Peyer's patch (tissue), 4 donors: ENCODE measurements at places on chromosomes 2 and 18.

GRCh38 chr2:159155320-159155719, 131.2 kb downstream of the WDSUB1 start:
- H3K36me3 ChIP-seq, result no peaks in the 10 kb centered on the region
- peak; percentile 79 for DNase-seq
- peak overlapping the region; percentile 24 for H3K4me3 ChIP-seq

DNA sequence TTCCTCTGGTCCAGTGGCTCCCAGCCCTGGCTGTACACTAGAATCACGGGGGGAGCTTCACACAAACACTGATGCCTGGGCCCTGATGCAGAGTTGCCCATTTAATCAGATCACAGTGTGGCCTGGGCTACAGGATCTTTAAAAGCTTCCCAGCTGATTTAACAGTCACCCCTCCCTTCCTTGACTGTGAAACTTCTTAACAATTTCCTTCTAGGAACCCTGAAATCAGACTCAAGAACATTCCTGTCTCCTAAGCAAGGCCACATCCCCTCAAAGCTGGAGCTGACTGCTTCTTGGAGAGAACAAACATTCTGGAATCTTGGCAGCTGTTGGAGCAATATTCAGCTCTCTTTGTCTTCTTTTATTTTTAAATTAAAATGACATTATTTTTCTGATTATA, 88.7 kb downstream of the ADD2 start:
- H3K4me1 ChIP-seq, result no peaks in the 10 kb centered on the region
- no peaks in the 10 kb centered on the region for H3K27me3 ChIP-seq
- DNase-seq, result no peak
- H3K4me3 ChIP-seq, result no peak overlapping the region
- H3K36me3 ChIP-seq, result no peaks in the 10 kb centered on the region

DNA sequence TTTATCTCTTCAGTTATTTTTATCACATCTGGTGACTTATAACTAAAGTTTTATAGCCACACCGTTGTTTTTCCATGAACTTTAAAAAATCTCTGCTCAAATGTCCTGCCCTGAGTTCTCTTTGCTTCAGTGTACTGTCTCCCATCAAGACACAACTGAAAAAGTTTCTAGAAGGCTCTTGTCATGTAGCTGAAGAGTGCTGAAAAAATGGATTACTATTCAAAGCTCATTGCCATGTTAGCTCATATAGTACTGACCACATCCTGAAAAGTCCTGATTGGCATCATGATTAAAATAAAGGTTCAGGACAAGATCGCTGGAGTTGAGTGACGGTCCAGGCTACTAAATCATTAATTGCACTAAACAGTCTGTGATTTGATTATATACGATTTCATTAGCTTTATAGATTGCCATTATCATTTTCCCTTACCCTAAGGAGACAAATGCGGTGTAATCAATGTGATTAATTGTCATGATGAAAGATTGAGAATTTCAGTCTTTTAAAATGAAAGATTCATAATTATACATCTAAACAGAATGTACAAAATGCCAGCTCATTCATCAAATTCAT, 62.2 kb downstream of the MFSD6 start:
- peak overlapping the region; percentile 27 for H3K27ac ChIP-seq
- H3K4me1 ChIP-seq, result no peaks in the 10 kb centered on the region
- DNase-seq, result no peak
- H3K4me3 ChIP-seq, result no peak overlapping the region
- H3K36me3 ChIP-seq, result peaks cover 9% of the 10 kb centered on the region

- no peaks in the 10 kb centered on the region for H3K36me3 ChIP-seq
- no peak overlapping the region for H3K4me3 ChIP-seq
- no peak overlapping the region for H3K27ac ChIP-seq
- no peaks in the 10 kb centered on the region for H3K27me3 ChIP-seq
- H3K4me1 ChIP-seq, result no peaks in the 10 kb centered on the region
Measured at GRCh38 chr18:5619376-5619775, 75.6 kb upstream of the EPB41L3 start.

GRCh38 chr2:174593574-174594203, 3.9 kb downstream of the WIPF1 start:
- no peaks in the 10 kb centered on the region for H3K4me1 ChIP-seq
- H3K36me3 ChIP-seq, result no peaks in the 10 kb centered on the region
- peak overlapping the region; percentile 93 for H3K27ac ChIP-seq
- no peaks in the 10 kb centered on the region for H3K27me3 ChIP-seq
- H3K4me3 ChIP-seq, result peak overlapping the region; percentile 35
